Stimulated activated CD4-positive, alpha-beta T cell treated with anti-CD3 and anti-CD28 coated beads, Interleukin-1b, Interleukin-23, amount 100 ng/mL, for 1 hour (primary cell): ENCODE measurements at places on chromosomes 12 and 14.

GRCh38 chr14:41355866-41356265 lies 250.8 kb upstream of the LRFN5 start:
- DNase-seq = no peak

GRCh38 chr14:91374879-91375702 lies 42.5 kb downstream of the CCDC88C start:
- DNase-seq = no peak

DNA sequence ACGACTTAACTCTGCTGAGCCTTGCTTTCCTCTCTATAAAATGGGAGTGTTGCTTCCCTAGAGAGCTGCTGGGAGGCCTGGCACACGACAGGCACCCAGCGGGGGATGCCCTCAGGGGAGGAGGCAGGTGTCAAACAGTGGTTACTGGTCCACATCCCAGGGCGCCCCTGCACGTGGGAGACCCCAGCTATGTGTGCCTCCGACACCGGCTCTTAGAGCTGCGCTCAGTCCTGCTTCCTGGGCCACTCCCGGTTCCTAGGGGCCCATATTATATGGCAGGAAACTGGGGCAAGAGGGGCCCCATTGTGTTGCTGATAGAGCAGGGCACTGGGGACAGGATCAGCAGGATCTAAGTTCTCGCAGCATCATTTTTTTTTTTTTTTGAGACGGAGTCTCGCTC lies 47.3 kb downstream of the CHGA start:
- no peak for DNase-seq

DNA sequence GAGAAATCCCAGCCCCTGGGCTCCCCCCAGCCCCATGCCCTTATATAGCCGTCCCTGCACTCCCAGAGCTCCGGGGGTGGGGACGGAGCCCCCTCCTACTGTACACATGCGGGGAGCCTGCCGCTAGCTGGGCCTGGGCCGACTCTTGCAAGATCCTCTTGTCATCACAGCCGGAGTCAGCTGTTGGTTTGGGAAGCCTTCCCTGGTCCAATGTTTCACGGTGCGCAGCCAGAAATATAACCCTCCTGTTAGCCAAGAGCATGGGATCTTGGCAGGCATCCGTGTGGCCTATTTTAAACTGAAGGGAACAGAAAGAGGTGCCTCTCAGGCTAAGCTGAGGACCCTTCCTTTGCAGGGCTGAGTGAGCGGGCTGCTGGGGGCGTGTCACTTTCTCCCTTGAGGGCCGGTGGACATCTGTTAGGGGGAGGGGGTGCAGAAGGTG lies 175.3 kb downstream of the TSPAN9 start:
- DNase-seq = no peak

GRCh38 chr12:89103831-89104230 lies 248.5 kb downstream of the DUSP6 start:
- no peak for DNase-seq

- no peak for DNase-seq
Observed at GRCh38 chr12:108235197-108235984, 103.7 kb downstream of the CMKLR1 start.

DNA sequence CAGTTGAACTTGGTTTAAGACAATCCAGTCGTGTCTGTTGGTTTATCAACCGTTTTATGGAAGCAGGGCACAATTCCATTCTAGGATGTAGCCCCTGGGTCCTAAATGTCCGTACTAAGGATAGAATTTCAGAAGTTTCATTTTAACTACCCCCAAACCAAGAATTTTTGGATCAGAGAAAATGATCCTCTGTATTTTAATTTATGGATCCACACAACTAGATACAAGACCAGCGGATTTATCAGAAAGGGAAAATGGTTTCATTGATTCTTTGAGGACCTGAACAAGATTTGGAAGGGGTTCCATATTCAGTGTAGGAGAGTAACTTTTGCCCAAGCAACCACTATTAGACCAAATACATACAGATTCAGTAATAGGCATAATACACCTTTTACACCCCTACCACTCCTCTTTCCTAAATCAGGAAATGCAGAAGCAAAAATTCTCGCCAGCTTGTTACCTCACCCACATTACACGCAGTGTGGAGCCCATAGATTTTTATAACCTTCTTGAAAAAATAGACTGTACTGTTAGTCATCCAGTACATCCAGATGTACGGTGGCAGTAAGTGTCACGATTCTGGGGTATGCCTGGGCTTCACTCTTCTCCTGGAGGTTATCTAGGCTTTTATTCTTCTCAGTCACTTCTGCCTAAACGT lies 1.4 kb upstream of the FBXL14 start:
- no peak for DNase-seq

DNA sequence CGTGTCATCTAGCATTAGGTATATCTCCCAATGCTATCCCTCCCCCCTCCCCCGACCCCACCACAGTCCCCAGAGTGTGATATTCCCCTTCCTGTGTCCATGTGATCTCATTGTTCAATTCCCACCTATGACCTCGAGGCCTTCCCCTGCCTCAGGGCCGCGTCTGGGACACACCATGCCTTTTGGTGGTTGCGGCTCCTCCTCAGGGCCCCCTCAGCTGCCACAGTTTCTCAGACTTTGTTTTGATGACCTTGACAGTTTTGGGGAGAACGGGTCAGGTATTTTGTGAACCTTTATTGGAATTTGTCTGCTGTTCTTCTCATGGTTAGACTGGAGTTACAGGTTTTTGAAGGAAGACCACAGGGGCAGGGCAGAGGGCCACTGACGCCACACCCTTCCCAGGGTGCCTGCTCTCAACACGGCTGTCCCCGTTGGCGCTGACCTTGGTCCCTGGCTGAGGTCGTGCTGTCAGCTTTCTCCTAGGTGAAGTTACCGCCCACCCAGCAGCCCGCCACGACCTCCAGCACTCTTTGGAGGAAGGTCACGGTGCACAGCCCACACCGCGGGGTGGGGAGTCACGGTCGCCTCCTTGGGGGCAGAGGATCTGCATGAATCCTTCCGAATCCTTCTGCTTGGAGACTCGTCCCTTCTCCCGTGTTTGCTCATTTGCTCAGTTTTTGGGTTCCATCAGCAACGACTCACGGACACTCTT lies 130.5 kb downstream of the KIF26A start:
- no peak for DNase-seq

- no peak for DNase-seq
Observed at GRCh38 chr14:60482743-60483142, 3.1 kb downstream of the C14orf39 start.

- no peak for DNase-seq
Observed at GRCh38 chr12:15852383-15852782, 29.8 kb upstream of the STRAP start.

- DNase-seq = no peak
Observed at GRCh38 chr12:68279227-68280054, 26.0 kb upstream of the IL22 start.

DNA sequence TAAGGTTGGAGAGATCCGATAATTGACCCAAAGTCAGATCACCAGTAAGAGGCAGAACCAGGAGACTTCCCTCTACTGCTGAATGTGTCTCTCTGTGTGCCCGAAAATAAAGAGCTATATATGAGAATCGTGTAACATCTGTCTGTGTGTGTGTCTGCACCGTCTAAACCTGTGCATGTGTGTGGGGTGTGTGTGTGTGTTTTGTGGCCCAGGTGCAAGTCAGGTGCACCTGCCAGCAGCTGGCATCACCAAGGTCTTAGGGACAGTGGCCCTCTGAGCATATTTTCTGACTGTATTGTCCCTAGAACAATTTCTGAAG lies 24.7 kb upstream of the KRT78 start:
- no peak for DNase-seq

GRCh38 chr14:60184146-60184904 lies 19.1 kb upstream of the DHRS7 start:
- no peak for DNase-seq

- no peak for DNase-seq
Observed at GRCh38 chr14:96960598-96961116, 163.5 kb downstream of the VRK1 start.

GRCh38 chr14:86038387-86039042 lies 508.6 kb downstream of the FLRT2 start:
- DNase-seq = peak; percentile 6

DNA sequence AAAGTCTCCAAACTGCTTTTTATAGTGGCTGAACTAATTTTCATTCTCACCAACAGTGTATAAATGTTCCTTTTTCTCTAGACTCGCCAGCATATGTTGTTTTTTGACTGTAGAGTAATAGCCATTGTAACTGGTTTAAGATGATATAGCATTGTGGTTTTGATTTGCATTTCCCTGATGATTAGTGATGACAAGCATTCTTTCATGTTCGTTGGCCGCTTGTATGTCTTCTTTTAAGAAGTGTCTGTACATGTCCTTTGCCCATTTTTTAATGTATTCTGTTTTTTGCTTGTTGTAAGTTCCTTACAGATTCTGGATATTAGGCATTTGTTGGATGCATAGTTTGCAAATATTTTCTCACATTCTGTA lies 404.9 kb downstream of the FLRT2 start:
- DNase-seq = no peak

DNA sequence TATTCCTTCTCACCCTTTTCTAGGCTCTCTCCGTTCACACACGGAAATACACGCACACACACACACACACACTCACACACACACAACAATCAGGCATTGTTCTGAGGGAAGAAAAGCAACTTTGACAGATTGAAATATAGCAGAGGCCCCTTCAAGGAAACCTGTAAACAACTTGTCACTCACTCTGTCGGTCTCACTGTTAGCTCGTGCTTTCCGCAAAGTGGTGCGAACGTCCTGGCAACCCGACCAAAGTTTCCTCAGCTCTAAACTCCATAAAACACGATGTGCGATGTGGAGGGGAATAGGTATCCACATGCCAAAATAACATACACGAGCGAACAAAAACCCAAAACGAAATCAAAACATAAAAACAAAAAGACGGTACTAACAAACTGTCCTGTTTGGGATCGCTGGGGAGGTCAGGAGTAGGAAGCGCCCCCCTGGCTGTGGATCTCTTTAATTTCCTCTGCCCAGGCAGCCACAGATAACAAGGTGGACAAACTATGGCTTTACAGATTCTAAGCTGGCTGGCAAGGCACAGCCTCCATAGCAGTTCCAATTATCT lies 822 bp upstream of the SOX5 start:
- DNase-seq = no peak

DNA sequence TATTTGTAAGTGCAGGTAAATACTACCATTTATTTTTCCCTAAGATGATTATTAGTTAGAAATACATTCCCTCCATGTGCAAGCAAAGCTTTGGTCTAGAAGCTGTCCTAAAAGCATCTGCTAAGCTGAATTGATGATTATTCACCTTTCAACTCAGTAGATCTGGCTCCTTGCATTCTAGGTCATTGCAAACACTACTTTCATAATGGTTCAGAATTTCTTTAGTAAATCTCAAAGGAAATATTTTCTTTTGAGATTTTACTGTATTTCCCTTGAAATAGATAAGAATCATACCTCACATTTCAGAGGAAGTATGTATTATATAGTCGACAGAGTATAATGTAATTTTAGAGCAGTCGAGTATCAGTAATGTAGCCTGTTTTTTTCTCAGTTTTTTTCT lies 2.4 kb downstream of the ETNK1 start:
- DNase-seq = no peak

GRCh38 chr14:99667821-99668220 lies 16.3 kb upstream of the CYP46A1 start:
- DNase-seq = no peak

GRCh38 chr14:43789458-43789857 lies 717.6 kb downstream of the FSCB start:
- DNase-seq = no peak

DNA sequence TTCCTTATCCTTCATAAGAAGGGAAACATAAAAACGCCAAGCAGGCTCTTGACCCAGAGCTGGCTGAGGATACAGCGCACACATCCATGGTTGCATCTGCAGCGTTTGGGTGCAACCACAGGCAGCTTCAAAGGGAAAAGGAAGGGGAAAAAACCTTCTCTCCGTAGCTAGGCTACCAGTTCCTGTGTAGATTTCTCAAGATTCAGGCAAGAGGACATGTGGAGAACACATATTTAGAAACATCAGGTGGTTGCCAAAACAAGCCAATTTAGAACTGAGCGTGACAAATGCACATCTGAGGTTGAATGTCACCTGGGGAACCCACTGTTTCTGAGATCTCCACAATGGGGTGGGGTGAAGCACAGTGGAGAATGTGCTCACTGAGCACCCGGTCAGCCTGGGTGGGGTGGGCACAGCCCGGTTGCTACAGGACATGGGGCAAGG lies 78.3 kb upstream of the BDKRB2 start:
- no peak for DNase-seq

DNA sequence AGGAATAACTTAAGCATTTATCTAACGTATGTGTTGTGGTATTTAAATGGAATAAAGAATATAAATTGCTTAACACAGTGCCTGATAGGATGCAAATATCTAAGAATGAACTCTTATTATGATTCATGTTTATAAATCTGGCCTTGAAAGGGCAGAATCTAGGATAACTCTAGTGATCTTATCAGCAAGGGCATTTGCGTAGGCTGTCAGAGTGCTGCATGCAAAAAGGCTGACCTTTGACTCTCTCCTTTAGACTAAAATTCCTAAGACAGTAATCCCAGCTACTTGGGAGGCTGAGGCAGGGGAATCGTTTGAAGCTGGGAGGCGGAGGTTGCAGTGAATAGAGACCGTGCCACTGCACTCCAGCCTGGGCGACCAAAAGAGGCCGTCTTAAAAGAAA lies 31.3 kb upstream of the ANP32D start:
- no peak for DNase-seq

- DNase-seq = peak; percentile 17
Observed at GRCh38 chr14:100147181-100147631, 12.2 kb downstream of the DEGS2 start.

GRCh38 chr12:131493068-131493826 lies 217.6 kb upstream of the SFSWAP start:
- DNase-seq = no peak

- DNase-seq = no peak
Observed at GRCh38 chr14:22699801-22700564, 55.8 kb upstream of the OR6J1 start.

DNA sequence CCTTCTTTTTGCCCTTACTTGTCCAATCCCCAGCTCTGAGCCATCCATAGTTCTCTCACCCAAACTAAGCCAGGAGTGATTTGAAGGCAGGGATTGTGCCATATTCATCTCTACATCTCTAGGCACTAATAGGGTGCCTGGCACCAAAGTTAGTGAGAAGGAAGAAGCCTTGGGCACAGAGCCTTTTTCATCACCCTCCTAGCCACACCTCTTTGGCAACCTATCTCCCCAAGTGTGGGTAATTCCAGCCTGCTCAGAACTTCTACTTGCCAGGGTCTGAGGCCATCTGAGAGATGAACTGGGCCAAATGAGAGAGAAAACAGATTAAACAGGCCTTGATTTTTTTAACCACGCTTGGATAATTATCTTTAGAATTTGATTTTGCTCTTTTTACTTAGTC lies 61.3 kb downstream of the PHLDA1 start:
- no peak for DNase-seq

DNA sequence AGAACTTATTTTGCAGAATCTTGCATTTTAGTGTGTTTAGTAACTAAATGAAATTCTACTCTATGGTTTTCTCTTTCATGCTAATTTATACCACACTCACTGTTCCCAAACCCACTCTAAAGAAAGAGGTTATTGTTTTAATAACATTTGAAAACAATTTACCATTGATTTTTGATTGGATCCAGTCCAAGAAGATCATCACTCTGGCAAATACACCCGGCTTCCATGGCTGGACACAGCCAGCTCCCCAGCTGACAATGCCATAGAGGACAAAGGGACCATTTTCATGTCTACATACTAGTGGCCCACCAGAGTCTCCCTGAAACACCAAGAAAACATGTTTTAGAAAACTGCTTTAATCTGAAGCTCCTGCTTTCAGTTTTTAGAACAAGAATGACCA lies 42.4 kb downstream of the OVCH1 start:
- DNase-seq = no peak
